AG08395 (cell line): ENCODE measurements at places on chromosomes 7 and 10.

- DNase-seq, result peak; percentile 38
Observed at GRCh38 chr7:35716038-35716803, 21.3 kb upstream of the HERPUD2 start.

GRCh38 chr7:55569797-55570196 lies 2.5 kb downstream of the VOPP1 start:
- no peak for DNase-seq

DNA sequence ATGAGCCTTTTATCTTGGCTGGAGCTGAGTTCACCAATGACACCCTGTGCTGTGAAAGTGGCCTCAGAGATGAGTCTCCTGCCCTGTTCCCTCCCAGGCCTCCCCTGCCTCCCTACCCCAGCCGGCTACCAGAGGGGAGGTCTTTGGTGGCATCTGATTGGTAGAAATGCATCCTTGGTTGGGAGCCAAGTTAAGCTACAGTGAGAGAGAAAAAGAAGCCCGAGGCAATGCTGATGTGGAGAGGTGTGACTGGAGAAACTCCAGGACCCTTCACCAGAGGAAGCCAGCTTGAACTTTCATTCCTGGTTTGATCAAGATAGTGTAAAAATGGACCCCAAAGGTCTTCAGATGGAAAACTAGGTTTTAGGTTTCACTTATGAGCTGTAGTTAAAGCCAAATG lies 191.1 kb upstream of the TCF7L2 start:
- no peak for DNase-seq

GRCh38 chr10:42990016-42990720 lies 86.7 kb upstream of the RET start:
- DNase-seq, result no peak

GRCh38 chr10:122154545-122155366 lies 116.3 kb upstream of the BTBD16 start:
- peak; percentile 58 for DNase-seq

- no peak for DNase-seq
Observed at GRCh38 chr10:4492202-4492601, 333.8 kb upstream of the AKR1E2 start.

GRCh38 chr7:30201921-30202320 lies 67.1 kb downstream of the MTURN start:
- no peak for DNase-seq

GRCh38 chr7:77563275-77563674 lies 26.2 kb downstream of the PTPN12 start:
- no peak for DNase-seq

DNA sequence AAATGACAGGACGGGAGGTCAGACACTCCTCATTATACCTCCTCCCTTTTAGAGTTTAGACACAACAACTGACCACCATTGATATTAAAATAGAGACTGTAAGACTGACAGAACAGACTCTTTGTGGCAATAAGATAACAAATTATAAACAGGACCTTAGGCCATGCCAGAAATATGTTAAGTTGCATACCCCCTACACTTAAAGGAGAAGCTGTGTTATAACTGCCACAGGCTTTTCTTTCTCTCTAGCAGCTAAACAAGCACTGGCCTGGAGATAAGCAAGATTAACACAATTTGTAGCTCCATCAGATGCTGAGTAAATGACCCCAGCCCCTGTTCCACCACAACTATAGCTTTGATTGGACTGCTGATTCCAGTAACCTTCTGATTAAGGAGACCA lies 10.5 kb upstream of the UNC5B start:
- DNase-seq, result no peak

- DNase-seq, result peak; percentile 78
Observed at GRCh38 chr7:138890499-138891445, 90.4 kb downstream of the KIAA1549 start.

DNA sequence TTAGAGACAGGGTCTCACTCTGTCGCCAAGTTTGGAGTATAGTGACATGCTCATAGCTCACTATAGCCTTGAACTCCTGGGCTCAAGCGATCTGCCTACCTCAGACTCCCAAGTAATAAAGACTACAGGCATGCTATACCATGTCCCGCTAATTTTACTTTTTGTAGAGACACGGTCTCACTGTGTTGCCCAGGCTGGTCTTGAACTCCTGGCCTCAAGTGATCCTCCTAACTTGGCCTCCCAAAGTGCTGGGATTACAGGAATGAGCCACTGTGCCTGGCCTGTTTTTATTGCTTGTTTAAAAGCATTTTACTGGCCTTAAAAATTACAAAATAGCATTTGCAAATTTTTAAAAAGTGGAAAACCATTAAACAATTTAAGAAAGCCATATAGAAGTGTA lies 135.0 kb downstream of the JAZF1 start:
- no peak for DNase-seq

- DNase-seq, result no peak
Observed at GRCh38 chr7:159022238-159022993, 122.3 kb downstream of the VIPR2 start.

- DNase-seq, result no peak
Observed at GRCh38 chr7:101956130-101956529, 138.7 kb downstream of the CUX1 start.

DNA sequence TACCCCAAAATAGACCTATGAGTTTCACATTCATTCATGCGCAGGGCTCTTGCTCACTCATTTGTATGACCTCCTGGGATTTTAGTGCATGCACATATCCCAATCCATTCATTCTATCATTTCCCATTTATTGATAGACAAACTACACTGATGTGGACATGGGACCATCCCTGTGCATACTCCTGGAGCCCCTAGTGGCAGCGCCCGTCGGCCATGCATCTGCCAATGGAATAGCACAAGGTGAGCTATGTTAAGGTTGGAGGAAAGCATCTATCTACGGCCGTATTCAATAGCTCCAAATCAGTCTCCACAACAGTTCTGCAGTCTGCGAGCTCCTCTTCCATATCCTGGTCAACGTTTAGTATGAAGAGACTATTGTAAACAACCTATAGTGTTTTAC lies 31.7 kb upstream of the FIGNL1 start:
- DNase-seq, result no peak

- no peak for DNase-seq
Observed at GRCh38 chr10:59303018-59303417, 59.3 kb downstream of the FAM13C start.

GRCh38 chr7:137670222-137671064 lies 176.3 kb downstream of the DGKI start:
- peak; percentile 68 for DNase-seq

DNA sequence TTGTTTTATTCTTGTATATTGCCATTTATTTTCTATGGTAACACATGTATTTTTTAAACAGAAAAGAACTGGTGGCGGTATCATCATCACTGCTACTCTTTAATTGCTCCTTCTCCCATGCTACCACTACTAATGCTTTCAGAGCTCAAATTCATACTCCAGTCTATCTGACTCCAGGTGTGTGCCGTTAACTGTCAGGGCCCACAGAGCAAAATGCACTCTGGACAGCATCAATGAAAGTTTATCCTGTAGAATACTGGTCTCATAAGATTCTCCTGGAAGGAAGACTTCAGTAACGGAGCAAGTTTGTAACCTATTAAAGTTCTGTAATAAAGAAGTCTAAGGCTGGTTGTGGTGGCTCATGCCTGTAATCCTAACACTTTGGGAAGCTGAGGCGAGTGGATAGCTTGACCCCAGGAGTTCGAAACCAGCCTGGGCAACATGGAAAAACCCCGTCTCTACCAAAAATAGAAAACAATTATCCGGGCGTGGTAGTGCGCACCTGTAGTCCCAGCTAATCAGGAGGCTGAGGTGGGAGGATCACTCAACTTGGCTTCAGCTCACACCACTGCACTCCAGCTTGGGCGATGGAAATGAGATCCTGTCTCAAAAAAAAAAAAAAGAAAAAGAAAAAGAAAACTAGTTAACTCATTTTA lies 18.4 kb downstream of the ZNRF2 start:
- DNase-seq, result no peak

DNA sequence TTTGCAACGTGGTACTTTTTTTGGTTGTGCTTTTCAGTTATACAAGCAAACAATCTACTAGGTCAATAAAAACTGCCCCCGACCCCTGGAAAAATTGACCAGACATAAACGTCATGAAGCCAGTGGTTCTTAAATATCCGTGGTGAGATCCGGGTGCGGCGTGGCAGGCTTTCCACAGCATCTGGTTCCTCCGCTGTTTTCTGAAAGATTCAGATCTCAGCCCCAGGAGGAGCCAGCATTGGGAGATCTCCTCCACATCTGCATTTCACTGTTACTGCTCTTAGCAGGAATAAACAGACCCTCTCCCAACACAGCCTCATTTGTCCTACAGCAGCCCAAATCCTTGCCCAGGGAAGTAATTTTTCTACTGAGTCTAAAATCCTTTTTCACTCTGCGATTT lies 664.3 kb upstream of the FOXK1 start:
- DNase-seq, result no peak

DNA sequence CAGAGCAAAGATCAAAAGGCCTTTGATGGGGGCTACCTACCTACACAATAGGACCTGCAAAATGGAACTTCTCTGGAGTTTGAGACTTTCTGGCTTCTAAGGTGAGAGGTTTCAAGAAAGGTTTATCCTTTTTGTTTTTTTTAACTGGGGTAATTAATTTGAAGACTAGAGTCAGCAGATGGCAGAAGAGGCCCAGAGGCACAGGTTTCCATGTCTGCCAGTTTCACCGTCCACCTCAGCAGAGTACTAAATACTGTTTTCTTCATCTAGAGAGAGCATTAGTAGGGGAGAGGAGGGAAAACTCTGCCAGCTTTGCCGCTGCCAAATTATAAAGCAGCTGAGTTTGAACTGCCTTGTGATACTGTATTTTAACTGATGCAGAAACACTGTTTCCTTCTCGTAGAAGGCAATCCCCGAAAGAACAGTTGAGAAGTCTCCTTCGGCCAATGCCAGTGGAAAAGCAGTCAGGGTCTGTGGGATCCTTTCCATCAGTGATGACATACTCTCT lies 138.7 kb downstream of the SLC25A13 start:
- DNase-seq, result no peak

DNA sequence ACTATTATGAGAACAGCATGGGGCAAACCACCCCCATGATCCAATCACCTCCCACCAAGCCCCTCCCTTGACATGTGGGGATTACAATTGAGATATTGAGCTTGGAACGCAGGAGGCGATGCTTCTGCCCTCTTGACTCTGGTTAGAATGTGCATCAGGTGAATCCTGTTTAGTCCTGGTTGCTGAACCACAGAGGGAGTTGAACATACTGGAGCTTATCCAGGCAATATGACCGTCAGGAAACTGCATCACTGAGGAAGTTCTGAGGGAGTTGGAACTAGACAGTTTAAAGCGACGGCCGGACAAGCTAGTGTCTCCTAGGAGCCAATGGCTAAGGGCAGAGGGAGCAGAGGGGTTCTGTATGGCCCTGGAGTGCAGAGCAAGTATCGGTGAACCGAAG lies 31.8 kb upstream of the GARS1 start:
- no peak for DNase-seq

- DNase-seq, result no peak
Observed at GRCh38 chr7:24284699-24285506, 913 bp downstream of the NPY start.

GRCh38 chr7:40538281-40538680 lies 403.5 kb downstream of the SUGCT start:
- DNase-seq, result no peak

DNA sequence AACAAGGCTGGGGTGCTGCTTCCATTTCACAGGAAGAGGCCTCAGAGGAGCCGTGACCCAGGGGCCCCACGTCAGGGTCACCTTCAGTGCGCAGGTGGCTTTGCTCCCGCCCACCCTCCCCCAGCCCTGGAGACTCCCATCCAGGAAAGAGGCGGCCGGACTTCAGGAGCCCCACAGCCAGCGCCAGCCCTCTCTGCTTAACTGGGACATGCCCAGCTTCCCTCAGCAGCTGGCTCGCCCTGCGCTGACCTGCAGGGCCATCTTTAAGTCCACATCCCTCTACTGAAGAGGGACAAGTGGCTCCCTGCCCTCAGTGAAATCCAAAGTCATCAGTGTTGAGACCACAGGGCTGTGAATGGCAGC lies 141.9 kb upstream of the PPP2R2D start:
- DNase-seq, result no peak

- no peak for DNase-seq
Observed at GRCh38 chr10:46272863-46273415, 13.9 kb upstream of the ANTXRL start.

DNA sequence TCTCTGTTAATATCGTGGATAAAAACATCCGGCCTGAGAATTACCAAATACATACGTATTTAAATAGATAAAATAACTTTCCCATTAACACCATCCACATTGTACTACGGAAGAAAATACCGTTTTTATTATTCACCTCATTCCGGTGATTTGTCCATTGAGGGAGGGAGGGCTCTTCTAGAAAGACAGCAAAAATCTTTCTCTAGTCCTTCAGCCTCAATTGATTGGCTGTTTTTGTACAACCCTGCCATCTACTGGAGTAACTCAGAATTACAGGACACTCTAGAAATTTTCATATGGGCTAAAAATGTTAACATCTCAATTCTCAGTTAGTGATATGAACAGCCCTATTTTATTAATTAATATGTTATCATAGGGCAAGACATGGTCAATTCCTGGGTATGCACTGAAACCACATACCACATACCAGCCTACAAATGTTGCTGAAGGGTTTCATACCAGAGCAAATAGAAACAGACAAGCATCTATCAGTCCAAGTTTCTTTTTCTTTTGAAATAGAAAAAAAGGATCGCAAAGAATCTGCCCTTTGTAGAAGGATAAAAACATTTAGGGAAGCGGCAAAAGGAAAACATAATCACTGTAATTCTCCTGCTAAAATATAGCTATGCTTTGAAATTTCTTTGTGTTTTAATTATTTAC lies 55.8 kb upstream of the CDCA7L start:
- DNase-seq, result peak; percentile 89

- DNase-seq, result peak; percentile 35
Observed at GRCh38 chr7:69781412-69781846, 183.2 kb downstream of the AUTS2 start.

DNA sequence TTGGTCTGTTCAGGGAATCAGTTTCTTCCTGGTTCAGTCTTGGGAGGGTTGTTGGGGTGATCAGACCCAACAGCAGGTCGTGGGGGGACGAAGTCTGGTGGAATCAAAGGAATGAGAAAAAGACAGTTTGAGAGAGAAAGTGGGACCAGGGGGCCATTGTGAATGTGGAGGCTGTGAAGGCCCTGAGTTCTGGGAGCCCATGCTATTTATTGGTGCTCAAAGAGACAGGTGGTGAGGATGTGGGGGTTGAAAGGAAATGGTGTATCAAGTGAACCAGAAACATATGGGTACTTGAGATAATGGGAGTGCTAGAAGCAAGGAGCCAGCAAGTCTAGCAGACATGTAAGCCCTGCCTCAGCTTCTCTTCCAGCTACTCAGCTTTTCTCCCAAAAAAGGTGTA lies 84.1 kb downstream of the CCSER2 start:
- DNase-seq, result no peak

DNA sequence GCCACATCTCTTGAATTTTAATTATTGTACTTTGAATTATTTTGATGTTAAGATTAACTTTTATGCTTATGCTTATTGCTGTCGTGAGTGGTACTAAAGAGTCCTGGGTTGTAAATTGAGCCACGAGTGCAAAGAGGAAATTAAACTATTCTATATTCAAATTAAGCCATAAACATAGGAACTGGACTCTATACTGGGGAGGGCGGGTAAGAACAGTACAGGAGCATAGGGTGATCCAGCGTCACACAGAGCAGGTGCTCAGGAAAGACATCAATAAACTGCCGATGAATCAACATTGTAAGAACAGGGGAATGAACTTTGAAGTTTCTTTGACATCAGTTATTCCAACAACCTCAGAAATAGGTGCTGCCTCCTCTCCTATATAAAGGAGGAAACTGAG lies 219.6 kb downstream of the CACNB2 start:
- DNase-seq, result no peak

- no peak for DNase-seq
Observed at GRCh38 chr10:58300676-58301075, 31.7 kb downstream of the CISD1 start.

- no peak for DNase-seq
Observed at GRCh38 chr10:28470873-28471651, 61.9 kb upstream of the WAC start.

- DNase-seq, result no peak
Observed at GRCh38 chr10:35569836-35570235, 35.3 kb upstream of the GJD4 start.
